ENCODE measurements at places on chromosomes 3 and 15.

- no peak for DNase-seq
Observed at GRCh38 chr3:42424911-42425310, 14.5 kb upstream of the LYZL4 start.

- DNase-seq, result no peak
Observed at GRCh38 chr3:63228677-63229076, 49.4 kb upstream of the SYNPR start.

DNA sequence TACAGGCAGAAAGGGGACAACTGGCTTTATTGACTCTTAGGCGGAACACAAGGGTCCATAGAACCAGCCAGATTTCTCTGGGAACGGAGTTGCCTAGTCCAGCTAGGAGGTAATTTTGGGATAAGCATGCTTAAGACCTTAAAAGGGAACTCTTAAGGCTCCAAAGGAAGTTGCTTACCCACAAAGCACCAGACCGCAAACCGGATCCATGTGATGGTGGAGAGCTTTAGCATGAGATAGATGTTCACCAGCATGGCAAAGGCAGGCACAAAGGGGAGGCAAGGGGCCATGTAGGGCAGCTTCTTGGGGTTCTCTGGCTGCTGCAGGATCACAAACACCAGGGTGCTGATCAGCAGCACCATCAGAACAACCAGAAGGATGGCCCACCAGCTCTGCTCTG, 61.4 kb downstream of the CLDN11 start:
- no peak for DNase-seq

- DNase-seq, result no peak
Observed at GRCh38 chr15:25830844-25831451, 32.2 kb downstream of the ATP10A start.

GRCh38 chr15:57607570-57608000, 15.9 kb downstream of the MYZAP start:
- no peak for DNase-seq

GRCh38 chr3:114428044-114428595, 134.3 kb downstream of the TIGIT start:
- no peak for DNase-seq

- DNase-seq, result no peak
Observed at GRCh38 chr3:161026612-161027510, 78.3 kb downstream of the B3GALNT1 start.

DNA sequence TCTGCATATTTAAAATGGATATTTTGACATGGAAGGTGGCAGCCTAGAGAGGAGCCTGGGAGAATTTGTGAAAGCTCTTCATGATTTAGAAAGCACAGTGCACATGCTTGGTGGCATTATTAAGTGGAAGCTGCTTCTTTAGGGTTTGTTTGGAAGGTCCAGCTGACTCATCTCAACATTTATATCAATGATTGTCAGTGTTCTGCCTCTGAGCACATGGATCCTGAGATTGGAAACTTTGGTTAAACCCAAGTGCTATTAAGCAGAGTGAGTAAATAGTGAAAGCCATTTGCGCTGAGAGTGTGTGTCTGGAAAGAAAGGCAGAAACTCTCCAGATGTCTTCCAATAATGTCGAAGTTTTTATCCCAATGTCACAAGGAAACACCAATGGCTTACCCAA, 7.4 kb downstream of the NOX5 start:
- no peak for DNase-seq

DNA sequence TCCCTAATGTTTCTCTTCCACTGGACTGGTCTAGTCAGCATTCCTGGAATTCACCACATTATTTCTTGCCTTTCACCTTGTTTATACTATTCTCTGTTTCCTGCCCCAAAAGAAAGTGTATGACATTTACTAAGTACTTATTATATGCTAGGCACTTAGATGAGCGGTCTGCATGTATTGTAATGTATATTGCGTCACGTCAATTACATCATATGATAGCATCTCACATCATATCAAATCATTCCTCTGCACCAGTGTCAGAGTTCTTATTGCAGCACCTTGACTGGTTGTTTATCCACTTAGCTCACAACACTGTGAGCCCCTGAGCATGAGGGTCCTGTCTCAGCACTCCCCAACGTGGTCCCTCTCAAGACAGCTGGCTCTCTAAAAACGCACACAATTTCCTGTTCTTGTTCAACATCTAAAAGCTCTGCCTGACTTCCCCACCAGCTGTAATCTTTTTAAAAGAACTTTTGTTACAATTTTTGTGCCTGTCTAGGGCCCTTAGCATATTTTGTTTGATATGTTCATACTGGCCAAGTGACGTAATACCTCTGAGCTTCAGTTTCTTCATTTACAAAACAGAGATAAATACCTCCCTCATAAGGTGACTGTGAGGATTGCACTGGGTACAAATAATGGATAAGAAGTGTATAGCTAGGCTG, 58.8 kb downstream of the ARHGAP31 start:
- no peak for DNase-seq

DNA sequence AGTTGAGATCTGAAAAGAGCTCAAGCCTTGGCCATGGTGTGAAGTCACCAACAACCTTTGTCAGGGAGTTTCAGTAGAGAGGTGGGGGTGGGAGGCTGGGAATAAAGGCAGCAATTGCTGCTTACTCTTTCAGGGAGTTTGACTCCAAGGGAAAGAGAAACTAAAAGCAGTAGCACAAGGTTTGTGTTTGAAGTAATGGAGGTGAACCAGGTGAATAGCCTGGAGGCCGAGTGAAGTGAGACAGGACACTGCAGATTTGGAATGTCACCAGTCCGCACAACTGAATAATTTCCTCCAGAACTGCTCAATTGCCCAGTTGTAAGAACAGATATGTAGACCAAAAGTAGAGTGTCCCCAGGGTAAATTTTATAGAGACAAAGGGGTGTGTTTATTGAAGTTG, 44.1 kb downstream of the CD86 start:
- DNase-seq, result no peak

- no peak for DNase-seq
Observed at GRCh38 chr15:50248994-50249582, 16.4 kb downstream of the HDC start.

DNA sequence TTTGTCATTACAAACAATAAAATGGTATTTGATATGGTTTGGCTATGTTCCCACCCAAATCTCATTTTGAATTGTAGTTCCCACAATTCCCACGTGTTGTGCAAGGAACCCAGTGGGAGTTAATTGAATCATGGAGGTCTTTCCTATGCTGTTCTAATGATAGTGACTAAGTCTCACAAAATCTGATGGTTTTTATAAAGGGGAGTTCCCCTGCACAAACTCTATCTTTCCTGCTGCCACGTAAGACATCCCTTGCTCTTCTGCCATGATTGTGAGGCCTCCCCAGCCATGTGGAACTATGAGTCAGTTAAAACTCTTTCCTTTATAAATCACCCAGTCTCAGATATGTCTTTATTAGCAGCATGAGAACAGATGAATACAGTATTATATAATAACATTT, 15.4 kb upstream of the AADAC start:
- no peak for DNase-seq

DNA sequence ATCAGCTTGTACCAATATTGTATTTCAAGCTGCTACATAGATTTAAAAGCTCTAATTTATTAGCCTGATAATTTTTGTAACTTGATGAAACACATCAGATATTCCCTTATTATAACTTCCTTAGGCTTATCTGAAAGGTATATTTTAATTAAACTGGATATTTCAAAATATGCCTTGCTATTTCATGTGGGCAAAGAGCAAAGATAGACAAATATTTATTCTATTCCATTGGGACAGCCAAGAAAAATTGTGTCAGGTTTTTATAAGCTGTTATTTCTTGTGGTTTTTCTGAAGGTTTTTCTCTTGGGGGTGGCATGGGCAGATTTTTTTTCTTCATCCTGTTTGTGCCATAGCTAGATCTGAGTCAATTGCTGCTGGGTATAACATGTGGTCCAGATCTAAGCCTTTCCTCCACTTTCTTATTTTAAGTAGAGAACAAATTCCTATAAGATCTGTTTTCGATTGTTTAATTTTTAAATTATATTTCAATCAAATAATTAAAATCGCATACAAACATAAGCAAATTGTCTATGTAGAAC, 249.5 kb downstream of the NAALADL2 start:
- no peak for DNase-seq

- no peak for DNase-seq
Observed at GRCh38 chr3:120370463-120370862, 21.3 kb upstream of the LRRC58 start.

DNA sequence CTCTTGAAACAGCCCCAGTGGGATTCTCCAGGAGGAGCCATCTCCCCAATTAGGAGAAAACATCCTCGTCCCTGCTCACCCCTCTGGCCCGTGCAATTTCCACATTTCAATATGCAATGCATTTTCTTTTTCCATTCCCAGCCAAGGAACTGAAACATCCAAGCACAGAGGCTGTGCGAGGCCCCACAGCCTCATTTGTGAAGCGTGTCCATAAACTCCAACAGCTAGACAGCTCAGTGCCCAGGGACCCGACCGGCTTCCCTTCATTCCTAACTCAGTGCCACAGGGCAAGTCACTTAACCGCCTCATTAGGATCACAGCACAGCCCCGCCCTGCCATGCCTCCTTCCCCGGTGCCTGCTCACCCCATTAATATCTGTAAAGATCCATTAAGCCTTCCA, 204.2 kb upstream of the IGF1R start:
- no peak for DNase-seq

GRCh38 chr15:78207641-78208340, 26.6 kb downstream of the ACSBG1 start:
- DNase-seq, result no peak

DNA sequence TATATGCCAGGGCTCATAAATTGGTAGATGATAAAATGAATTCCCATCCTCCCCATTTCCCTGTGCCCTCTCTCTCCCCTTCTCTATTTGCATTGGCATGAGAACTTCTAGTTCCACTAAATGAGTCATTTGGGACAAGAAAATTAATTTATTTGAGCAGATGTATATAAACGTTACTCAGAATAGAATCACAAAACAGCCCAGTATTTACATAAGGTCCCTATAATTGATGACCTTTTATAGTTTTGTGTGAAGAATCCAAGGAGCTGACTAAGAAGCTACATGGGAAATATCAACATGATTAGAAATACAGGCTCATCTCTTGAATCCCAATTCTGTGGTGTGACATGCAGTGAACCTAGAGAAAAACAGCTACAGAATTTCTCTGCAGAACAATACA, 617.7 kb upstream of the NR2F2 start:
- no peak for DNase-seq

GRCh38 chr3:177382944-177383343, 185.7 kb upstream of the TBL1XR1 start:
- DNase-seq, result no peak

DNA sequence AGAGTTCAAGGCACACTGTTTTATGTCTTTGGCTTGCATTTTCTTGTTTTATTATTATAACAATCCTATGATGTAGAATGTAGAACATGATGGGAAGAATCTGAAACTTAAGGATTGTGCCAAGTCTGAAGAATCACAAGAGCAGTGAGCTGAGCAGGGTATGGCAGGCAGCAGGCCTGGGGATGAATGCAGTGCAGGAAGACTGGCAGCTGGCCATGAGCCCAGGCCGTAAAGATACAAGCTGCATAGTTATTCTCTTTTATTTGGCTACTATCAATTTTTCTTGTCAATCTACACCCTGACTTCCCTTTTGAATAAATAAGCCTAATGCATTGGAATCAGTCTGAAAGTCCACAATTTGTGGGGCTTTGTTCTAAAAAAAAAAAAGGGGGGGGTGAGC, 89.6 kb upstream of the ARPP21 start:
- DNase-seq, result no peak

- DNase-seq, result no peak
Observed at GRCh38 chr15:73633991-73634495, 854 bp upstream of the NPTN start.

DNA sequence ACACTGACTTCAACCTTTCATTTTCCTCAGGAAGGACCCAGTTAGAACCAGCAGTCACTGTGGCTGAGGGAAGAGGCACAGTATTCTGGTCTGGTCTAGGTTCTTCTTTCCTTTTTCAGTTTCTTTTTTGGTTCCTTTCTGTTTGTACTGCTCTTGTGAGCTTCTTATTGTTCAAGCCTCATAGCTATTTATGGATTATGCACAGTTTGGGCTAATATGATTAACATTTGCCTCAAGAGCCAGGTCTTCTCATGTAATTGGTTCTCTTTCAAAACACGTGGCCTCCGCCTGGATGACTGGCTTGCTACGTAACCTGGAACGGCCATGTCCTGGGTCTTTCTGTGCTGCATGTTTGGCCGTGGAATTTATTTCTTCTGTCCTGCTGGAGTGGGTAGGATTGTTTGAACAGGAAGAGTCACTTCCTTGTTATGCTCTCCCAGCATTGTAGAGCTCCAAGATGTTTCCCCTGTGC, 43.3 kb downstream of the RBMS3 start:
- no peak for DNase-seq

DNA sequence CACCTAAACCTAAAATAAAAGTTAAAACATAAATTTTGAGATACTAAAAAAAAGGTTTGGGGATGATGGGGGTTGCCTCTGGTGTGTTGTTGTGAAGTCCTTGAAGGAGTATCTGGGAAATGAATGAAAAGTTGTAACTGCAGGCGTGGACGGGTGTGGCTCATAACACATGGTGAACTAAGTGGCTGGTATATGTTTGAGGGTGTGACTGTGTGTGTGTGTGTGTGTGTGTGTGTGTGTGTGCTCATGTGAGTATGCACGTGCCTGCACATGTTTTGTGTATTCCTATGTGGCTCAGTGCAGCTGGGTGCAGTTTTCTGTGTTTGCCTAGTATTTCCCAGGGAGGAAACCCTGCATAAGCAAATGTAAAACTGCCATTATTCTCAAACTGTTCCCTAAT, 229.9 kb upstream of the TRIM42 start:
- DNase-seq, result no peak

DNA sequence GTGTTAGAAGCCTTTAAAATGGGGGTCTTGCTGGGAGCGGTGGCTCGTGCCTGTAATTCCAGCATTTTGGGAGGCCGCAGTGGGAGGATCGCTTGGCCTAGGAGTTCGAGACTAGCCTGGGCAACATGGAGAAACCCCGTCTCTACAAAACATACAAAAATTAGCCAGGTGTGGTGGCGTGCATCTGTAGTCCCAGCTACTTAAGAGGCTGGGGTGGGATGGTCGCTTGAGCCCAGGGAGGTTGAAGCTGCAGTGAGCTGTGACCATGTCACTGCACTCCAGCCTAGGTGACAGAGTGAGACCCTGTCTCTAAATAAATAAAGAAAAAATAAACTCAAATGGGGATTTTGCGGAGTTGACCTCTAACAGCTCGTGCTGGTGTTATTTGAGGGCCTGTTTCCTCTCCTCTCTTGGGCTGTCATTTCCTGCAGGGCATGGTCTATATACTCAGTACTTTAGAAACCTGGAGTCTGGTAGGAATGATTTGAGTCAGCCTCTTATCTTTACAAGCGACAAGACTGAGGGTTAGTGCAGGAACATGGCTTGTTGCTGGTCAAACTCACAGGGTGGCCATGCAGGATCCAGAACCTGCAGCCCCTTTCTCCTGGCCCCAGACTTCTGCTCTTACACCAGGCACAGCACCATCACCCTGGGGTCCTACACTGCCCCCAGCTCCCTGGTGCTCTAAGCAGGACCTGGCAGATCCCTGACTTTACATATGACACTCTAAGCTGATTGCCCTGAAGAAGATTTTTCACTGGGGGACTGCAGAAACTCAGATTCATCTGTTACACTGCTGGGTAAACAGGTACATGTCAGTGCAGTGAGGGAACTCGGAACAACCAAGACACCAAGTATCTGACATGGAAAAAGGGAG, 15.1 kb downstream of the EHD4 start:
- no peak for DNase-seq

All from activated naive CD4-positive, alpha-beta T cell treated with anti-CD3 and anti-CD28 coated beads, Interleukin-2, amount 50 U/mL, for 16 hours (primary cell).